CD4-positive, alpha-beta T cell treated with Interleukin-6 at 100 ng/mL for 8 hours (primary cell): ENCODE measurements at places on chromosomes 4 and X.
A peak's percentile ranks its signal among the peaks of the same experiment; 100 is the strongest.

- no peak for DNase-seq
These were observed 22.4 kb upstream of the ARMCX4 start for GRCh38 chrX:101462892-101463291.

GRCh38 chrX:22135994-22136684 is 104.0 kb downstream of the PHEX start:
- peak; percentile 44 for DNase-seq

DNA sequence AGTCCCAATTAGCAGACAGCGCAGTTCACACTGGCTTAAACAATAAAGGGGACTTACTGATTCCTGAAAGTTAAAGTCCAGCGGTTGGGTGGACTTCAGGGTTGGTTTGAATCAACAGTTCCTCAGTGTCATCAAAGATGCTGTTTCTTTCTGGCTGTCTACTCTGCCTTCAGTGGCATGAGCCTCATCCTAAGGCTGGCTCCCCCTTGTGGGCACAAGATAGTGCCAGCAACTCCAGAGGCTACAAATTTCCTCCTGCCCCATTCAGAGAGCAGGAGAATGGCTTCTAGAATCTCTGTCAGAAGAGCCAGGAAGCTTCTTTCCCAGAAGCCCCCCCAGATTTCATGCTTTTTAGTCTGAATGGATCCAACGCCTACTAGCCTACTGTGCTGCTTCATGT is 82.4 kb upstream of the MTM1 start:
- DNase-seq: peak; percentile 52

DNA sequence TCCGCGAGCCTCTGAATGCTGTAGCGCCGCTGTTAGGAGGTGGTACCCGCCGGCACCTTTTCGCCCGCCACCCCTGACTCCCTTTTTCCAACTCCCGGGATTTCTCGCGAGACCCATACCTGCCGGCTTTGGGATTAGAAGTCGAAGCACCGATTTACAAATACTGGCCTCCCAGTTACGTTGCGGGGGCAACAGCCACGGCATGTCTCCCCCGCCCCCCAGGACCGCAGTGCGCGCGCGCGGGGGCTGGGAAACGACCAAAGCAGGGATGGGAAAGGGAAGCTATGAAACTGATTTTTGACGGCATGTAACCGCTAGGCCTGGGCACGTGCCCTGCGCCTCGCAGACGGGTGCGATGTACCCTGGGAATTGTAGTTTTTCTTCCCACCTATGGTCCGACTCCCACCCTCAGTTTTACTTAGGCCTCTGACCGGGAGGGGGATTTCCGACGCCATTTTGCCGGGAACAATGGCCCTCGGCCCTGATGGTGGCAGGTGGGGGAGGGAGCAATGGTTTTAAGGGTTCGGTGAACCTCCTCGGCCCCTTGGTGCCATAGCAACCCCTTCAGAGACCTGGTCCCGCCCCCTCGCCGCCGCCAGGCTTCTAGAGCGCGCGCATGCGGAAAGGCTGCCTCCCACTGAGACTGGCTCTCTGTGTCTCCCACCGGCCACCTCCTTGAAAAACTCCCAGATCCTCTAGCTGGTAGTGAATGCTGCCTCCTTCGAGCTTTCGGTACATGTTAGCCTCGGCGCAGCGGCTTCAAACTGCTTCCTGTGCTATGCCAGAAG is 772 bp upstream of the WNK3 start:
- DNase-seq: peak; percentile 18

DNA sequence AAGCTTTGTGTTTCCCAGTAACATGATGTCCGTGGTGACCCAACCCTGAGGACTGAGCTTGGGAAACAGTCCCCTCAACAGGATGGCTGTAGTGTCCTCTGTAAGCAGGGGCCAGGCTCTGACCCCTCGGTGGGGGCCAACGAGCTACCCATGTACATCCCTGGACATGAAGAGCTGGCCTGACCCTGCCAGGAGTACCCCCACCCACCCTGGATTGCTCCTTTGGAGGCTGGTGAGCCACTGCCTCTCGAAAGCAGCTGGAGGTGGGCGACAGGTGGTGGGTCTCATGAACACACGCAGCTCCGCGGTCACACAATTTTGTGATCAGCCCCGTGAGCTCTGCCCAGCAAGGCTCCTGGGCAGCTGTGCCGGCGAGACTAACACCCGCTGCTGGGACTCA is 33.5 kb downstream of the NSG1 start:
- no peak for DNase-seq

DNA sequence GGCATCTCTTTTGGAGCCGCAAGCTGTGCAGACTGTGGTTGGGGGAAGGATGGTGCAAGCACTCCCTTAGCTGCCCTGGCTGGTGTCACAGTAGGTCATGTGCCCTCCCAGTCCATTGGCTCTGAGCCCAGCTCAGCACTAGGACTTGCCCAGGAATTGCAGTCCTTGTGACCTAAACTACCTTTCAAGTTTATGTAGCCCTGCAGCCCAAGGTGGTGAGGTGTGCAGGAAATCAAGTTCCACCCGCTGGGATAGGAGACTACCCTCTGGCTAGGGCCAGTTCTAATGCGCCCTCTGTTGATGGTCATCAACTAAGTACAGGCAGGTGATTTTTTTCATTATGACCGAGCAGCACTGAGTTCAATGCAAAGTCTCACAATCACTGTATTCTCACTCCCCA is 335.2 kb downstream of the UBE2NL start:
- no peak for DNase-seq

GRCh38 chr4:4625488-4625887 is 83.6 kb upstream of the STX18 start:
- DNase-seq: no peak

DNA sequence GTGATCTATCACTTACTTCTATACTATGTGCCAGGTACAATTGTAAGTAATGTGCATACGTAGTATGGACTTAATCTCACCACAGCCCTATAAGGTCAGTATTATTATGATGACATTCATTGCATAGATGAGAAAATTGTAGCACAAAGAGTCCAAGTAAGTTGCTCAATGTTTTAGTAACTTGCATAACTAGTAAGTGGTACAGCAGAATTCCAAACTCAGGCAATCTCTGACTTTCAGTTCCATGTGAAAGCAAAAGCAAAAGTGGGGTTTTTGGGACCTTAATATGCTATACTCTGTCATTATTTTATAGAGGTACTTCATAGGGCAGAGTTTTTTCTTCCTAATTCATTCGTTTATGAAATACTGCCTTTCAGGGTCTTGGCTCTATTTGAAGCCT is 188.8 kb upstream of the VEGFC start:
- no peak for DNase-seq
